CD4-positive, alpha-beta T cell (primary cell): ENCODE measurements at places on chromosomes 1 and 21. TPM values are rescaled to one million over a fixed set of nuclear protein-coding genes. Genes with fewer than 3 reads are reported as not detected.

- no peak for DNase-seq
Observed at GRCh38 chr21:46158666-46159300, 3.4 kb upstream of the FTCD start.

DNA sequence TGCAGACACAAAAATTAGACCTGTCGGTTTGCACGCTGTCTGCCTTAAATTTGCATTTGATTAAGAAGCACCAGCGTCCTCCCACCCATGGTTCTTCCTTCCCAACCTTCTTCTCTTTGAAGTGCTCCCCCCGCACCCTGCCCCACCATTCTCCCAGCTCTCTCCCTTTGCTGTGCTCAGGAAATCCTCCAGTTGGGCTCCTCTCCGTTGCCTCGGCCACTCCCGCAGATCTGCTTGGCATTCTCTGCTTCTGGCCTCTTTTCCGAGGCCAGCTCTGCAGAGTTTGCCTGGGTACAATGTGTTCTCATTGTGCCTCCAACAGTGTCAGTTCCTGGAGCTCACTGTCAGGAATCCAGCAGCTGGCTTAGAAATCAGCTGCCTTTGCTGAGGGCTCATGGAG is 126.1 kb downstream of the NAV1 start:
- no peak for DNase-seq

GRCh38 chr1:63877816-63878215 is 104.0 kb downstream of the ROR1 start:
- no peak for DNase-seq

DNA sequence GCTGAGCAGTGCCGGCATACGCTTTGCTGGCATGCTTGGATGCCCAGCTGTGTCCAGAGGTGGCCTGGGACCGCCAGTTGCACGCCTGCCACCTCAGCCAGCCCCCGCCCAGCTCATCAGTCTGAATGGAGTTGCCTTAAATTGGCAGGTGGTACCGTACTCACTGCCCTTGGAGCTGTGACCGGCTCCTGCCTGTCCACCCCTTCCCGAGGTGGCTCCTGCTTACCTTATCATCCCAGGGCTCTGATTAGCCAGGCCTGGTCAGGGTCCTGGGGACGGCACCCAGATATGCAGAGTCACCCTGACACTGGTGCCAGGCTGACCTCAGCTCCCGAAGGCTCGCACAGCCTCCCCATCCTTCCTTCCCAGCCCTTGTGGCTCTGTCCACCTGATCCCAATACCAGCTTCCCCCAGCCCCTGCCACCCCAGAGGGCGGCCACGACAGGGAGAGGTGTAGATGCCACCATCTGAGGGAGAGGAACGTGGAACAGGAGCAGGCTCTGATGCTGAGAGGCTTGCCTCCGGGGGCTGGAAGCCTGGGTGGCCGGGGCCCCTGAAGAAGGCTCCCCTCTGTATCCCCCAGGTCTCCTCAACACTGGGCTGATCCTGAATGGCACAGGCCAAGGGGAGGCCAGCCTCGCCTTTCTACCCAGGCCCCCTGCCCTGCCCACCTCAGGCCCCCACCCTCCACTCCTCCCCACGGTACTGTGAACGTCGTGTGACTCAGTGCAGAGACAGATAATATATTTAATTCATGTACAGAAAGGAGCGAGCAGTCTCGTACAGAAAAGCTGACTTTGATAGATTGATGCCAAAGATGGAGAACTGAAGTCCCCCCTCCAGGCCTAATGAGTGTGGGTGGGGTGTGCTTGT is 27.8 kb downstream of the CDK18 start:
- DNase-seq, result no peak

- DNase-seq, result no peak
Observed at GRCh38 chr1:107992347-107992746, 27.4 kb upstream of the VAV3 start.

DNA sequence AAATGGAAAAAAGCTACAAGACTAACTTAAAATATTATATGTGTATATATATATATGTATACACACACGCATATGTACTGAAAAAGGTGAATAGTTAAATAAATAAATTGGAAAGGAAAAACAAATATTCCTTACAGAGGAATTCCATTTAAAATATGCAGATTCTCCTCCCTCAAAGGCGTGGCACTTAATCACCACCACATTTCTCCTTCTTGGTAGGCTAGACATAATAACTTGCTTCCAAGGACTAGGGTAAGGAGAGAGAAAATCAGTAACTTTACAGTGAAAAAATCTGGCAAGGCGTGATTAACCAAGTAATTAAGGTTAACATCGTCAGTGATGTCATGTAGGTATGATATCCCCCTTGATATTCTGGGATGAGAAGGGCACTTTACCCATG is 84.0 kb upstream of the USP25 start:
- DNase-seq, result no peak

DNA sequence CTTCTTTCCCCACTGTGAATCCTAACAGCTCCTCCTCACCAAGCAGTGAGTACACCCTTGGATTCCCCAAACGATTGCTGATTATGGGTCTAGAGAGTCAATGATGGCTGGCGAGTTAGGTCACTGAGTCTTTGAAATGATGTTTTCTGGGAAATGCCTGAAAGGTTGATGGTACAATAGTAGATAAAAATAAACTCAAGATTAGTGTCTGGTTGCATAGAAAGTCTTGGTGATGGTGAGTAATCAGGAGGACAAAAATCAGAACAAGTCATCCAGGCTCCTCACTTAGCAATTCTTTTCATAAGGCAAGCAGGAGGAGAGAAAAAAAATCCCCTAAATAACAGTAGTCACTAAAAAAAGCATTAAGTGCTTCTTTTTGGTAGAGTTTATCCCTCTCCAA is 22.6 kb downstream of the HLX start:
- no peak for DNase-seq

GRCh38 chr1:89974256-89974655 is 20.7 kb upstream of the ZNF326 start:
- no peak for DNase-seq

DNA sequence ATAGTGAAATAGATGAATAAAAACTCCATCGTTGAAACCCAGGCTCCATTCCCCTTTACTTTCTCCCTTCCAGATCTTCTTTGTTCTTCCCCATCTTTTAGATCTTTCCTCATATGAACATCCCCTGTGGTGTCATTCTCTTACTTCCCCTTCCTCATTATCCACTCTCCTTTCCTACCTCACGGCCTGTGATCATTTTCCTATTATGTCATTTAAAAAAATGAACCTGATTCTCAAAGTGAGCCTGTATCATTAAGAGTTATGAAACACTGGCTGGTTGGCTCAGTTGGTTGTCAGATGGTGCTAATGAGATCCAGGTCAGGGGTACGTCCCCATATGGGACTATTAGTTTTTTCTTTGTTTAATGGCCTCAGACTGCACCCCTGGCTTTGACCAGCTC is 38.3 kb downstream of the TCEANC2 start:
- no peak for DNase-seq

DNA sequence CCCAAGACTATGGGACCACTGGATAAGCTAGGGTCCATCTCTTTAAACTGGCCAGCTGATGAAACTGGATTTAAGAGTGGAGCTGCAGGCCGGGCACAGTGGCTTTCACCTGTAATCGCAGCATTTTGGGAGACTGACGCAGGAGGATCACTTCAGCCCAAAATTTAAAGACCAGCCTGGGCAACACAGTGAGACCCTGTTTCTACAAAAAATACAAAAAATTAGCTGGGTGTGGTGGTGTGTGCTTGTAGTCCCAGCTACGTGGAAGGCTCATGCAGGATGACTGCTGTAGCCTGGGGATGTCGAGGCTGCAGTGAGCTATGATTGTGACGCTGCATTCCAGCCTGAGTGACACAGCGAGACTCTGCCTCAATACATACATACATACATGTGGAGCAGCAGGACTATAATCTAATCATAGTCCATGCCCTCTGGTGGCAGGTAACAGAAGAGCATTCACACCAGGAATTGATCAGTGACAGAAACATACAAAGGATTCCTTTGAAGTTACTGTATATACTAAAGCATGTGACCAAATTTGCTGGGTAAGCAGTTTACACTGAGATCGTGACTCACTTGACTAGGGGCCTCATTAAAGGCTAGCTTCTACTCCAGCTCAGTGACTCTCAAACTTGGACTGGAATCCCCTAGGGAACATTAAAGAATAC is 101.5 kb upstream of the SLFNL1 start:
- DNase-seq, result no peak

DNA sequence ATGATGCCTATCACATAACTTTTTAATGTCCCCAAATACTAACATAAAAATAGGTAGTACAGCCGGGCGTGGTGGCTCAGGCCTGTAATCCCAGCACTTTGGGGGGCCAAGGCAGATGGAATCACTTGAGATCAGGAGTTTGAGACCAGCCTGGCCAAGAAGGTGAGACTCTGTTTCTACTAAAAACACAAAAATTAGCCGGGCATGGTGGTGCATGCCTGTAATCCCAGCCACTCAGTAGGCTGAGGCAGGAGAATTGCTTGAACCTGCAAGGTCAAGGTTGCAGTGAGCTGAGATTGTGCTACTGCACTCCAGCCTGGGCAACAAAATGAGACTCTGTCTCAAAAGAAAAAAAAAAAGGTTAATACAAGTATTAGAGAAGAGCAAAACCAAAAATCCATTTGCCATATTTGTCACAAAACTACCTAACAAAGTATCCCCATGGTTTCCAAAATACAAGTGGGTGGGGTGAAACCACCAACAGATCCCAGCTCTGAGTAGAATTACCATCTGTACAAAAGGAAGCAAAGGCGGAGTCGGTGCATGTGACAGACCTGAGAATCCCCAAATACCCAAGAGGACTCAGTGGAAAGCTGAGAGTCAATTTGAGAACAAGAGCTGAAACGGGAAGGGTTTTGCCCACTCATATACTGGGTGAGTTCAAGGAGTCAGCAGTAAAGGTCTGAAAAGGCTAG is 113.2 kb downstream of the TOMM20 start:
- DNase-seq, result peak; percentile 58

DNA sequence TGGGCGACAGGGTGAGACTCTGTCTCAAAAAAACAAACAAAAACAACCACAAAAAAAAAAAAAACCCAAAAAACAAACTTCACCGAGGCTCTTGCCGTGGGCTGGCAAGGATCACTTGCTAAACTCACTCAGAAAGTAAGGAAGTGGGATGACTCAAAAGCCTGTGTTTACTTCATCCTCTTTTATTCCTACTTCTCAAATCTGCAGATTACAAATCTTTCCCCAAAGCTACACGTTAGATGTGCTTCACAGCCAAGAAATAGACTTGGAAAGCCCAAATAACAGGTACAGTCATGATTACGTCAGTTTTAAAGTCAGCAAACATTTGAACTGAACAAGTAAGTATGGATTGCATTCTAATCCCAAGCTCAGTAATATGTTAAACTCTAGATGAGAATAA is 359.3 kb downstream of the ADGRL2 start:
- no peak for DNase-seq

GRCh38 chr1:153728305-153729066 is 636 bp downstream of the INTS3 start:
- peak; percentile 14 for DNase-seq

GRCh38 chr1:64875101-64875500 is 91.2 kb downstream of the JAK1 start:
- DNase-seq, result no peak

DNA sequence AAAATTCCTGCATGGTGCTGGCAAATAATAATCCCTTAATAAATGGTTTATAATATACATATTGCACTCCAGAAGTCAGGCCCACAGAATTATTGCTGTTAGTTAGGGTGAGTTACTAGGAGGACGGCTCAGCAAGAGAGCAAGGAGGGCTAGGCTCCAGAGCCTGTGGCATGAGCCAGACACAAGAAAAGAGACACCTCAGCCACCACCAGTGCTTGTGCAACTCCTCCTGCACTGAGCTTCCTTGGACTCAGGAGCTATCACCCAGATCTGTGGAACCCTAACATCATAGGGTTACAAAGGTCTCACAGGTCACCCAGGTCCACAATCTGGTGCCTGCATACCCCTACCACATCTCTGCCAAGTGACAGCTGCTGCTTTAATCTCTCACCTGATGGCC is 12.8 kb upstream of the LRRC8D start:
- no peak for DNase-seq

DNA sequence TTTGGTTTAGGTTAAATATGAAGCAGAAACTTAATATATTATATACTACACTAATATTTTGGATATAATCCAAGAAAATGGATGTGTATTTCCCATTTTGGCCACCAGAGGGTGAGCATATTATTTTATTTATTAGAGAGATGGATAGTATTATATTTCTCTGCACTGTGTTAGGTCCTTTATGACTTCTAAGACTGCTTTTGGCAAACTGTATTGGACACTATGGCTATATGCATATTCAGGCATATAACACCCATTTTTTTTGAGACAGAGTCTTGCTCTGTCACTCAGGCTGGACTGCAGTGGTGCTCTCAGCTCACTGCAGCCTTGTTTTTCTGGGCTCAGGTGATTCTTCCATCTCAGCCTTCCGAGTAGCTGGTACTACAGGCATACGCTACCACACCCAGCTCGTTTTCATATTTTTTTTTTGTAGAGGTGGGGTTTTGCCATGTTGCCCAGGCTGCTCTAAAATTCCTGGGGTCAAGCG is 17.8 kb upstream of the PGM1 start:
- no peak for DNase-seq

DNA sequence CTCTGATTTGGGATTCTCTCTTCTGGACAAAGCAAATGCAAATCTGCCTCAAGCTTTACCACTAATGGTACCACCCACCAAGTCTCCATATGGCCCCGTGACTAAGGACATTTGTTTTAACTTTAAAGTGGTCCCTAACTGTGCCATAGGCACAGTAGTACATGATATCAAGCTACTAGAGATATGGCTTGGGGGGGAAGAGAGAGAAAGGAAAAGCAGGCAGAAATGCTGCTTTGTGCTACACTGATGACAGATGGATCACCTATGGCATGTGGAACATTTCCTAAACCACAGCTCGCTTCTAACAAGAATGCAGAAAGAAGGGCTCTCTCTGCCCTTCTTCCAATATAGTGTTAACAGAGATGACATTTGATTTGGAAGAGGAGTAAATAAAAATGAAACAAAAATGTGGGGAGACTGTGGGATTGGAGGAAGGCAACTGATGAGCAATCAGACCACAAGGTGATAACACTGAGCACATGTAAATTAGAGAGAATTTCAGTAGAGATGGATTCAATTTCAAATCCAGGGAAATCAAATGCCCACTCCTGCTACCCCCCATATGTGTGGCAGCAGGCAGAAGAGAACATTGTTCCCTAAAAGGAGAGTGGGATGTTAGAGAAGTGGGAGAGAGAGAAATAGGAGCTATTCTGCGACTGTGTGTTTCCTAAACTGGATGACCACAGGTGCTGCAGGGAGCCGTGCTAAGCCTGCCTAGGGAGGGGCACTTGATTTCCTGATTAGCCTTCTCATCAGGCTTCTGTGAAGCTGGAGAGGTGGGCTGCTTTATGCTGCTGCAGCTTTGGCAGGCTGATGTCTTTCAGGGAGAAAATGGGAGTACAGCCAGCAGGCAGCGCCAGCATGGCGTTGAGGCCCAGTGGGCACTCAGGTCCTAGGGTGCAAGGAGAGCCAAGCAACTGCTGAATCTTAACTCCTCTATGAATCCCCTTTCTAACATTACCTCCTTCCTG is 75.3 kb downstream of the ZNF648 start:
- DNase-seq, result no peak

GRCh38 chr1:228176461-228177182 is 11.0 kb downstream of the IBA57 start:
- no peak for DNase-seq

The VANGL2 gene
- total RNA-seq, result not detected

The B3GALT5 gene
- not detected for total RNA-seq

The SHISAL2A gene
- total RNA-seq, result 25.9 TPM

The SPRR2A gene
- not detected for total RNA-seq

The PI4KB gene
- total RNA-seq, result 51.0 TPM
